ENCODE measurements at places on chromosomes 7 and 10. TPM values are rescaled to one million over a fixed set of nuclear protein-coding genes. Genes with fewer than 3 reads are reported as not detected.

GRCh38 chr10:16847644-16848043 is 30.4 kb upstream of the RSU1 start:
- DNase-seq: no peak

GRCh38 chr7:11957956-11958355 is 126.0 kb upstream of the THSD7A start:
- DNase-seq: no peak

DNA sequence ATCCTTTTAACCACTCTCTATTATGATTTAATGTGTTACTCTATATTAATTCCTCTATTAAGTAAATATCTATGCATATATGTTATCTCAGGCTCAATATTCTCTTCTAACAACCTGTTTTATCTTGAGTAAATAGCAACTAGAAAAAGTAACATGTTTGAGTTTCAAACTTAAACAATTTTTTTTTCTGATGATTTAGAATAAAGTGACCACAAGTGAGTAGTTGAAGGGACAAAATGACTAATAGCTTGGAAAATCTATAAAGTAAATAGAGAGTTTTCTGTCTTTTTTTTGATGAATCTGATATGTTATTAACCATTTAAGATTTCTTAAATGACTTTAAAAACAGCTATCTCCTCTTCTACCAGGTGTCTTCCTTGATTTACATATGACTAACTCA is 483.8 kb downstream of the TFEC start:
- no peak for DNase-seq

DNA sequence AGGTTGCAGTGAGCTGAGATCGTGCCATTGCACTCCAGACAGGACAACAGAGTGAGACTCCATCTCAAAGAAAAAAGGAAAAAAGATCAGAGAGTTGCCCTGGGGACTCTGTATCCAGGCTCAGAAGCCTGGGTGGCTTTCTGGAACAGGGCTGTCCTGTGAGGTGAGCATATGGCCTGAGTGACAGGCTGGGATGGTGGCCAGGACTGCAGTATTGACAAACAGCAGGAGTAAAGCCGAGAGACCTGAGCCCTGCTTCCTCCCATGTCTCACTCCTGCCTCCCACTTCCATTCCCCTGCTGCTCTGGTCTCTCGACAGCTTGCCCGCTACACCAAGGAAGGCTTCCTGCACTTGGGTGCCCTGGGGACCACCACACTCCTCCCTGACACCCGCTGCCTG is 578.5 kb downstream of the GALNT17 start:
- DNase-seq: no peak

DNA sequence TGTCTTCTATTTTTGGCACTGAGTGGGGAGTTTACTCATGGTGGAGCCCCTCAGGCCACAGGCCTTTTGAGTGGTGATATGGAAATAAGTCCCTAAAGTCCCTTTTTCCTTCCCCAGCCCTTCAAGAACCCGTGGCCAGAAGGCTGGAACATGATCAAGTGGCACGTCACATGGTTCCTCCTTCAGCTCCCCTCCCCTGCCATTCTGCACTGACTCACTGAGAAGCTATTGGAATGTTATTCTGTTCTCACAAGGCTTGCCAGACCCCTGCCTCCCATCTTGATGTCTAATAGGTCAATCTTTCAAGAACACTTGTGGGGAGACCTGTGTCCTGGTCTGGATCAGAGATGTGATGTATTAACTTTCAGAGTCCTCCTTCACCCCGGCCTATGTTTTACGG is 279.8 kb downstream of the SEC23IP start:
- DNase-seq: no peak

DNA sequence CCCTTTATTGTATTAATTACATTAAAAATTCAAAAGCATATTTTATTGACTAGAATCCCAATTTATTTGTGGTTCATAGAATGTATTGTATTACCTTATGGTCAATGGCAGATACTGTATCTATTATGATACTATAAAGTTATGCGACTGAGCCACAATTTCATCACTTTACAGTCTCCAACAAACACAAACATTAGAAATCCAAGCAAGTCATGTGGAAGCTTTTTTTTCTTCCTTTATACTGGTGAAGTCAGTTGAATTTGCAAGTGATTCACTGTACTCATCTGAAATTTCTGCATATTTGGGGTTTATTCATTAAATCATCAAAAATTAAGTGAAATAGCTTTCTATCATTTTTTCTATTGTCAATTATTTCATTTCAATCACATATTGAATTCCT is 54.3 kb downstream of the BMPER start:
- no peak for DNase-seq

DNA sequence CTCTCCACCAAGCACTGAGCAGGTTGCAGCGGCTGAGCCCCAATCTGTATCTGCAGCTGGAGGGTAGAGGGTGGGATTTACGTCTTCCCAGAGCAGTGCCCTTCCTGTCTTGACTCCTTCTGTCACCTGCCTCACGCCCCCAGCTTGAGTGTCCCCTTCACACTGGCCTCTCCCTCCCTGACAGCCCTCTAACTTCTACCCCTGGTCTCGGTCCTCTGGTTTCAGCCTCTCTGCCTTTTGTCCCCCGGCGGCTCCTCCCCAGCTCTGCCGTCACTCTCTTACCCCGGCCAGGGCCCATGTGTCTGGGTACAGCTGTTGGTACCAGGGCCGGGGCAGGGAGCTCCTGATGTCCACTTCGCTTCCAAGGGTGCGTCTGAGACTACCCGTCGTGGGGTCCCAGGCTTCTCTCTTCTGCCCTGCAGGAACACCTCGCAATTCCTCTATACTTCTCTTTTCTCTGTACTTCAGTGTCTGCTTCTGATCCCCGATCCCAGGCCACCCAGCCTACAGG is 654 bp downstream of the MUC3A start:
- DNase-seq: no peak

- no peak for DNase-seq
Observed at GRCh38 chr7:105637755-105638154, 56.5 kb upstream of the EFCAB10 start.

DNA sequence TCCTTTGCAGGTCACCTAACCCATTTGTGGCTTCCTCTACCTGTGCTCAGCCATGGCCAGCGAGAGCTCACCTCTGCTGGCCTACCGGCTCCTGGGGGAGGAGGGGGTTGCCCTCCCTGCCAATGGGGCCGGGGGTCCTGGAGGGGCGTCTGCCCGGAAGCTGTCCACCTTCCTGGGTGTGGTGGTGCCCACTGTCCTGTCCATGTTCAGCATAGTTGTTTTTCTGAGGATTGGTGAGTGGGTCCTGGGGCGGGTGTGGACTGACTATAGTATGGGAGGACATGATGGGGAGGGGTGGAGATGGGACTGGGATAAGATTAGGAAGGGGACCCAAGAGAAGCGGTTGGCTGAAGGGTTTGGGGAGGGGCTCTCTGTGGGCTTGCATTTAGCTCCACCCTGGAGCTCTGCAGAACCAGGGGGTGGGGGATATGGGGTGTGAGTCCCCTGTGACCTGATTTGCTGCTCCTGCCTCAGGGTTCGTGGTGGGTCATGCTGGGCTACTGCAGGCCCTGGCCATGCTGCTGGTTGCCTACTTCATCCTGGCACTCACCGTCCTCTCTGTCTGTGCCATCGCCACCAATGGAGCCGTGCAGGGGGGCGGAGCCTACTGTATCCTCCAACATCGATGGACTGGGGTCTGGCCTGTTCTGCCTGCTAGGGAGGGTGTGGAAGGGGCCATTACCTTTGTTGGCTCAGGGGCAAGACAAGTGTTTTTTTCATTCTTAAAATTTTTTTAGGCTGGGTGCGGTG is 1.8 kb downstream of the SLC12A9 start:
- DNase-seq: no peak

- no peak for DNase-seq
Observed at GRCh38 chr10:43282881-43283280, 16.0 kb upstream of the RASGEF1A start.

DNA sequence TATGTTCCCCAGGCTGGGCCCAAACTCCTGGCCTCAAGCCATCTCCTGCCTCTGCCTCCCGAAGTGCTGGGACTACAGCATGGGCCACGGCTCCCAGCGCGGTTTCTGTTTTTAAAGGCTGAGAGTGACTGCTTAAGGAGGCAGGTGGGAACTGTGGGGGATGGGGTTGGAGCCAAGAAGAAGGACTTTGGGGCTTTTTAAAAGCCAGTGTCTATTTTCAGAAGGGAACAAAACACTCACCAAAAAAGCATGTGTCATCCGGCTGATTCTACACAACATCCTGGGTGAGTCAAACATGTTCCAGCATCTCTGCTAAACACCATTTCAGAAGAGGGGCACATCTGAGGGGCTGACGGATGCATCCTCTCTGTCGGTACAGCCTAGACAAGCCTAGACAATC is 824.5 kb downstream of the TYW1 start:
- DNase-seq: no peak

GRCh38 chr10:132420981-132421846 is 24.2 kb downstream of the PWWP2B start:
- no peak for DNase-seq

DNA sequence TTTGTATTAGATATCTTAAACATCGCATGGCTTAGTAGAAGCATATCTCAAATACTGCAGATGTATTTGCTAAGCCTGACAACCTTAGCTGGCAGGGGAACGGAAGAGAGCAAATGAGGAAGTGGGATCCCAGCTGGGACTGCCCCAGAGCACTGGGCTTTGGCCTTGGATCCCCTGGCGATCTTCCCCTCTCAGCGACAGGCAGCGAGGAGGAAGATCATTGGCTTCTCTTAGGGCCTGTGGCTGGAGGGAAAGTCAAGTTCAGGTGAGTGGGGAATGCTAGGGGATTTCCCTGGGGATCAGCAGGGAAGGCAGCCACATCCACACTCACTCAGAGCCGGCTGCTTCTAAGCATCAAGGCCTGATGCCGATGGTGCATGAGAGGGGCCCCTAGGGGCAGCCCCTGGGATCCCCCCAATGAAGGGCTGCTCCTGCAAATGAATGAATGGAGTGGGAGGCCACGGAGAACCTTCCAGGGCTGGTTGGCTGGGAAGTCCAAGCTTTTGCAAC is 42.0 kb downstream of the LYZL2 start:
- no peak for DNase-seq

- DNase-seq: no peak
Observed at GRCh38 chr10:90746829-90747228, 111.0 kb downstream of the HTR7 start.

The ADRA2A gene
- total RNA-seq: not detected

The ZSCAN25 gene
- total RNA-seq: 12.3 TPM

The BRAT1 gene
- 23.8 TPM for total RNA-seq

The ZNF365 gene
- total RNA-seq: not detected

The NODAL gene
- total RNA-seq: not detected

Data from dermis microvascular lymphatic vessel endothelial cell (primary cell).